Activated CD4-positive, alpha-beta T cell treated with anti-CD3 and anti-CD28 coated beads for 36 hours (primary cell): ENCODE measurements at places on chromosomes 7 and 10. TPM values are rescaled to one million over a fixed set of nuclear protein-coding genes. Genes with fewer than 3 reads are reported as not detected.

GRCh38 chr7:117963264-117964197 lies 90.3 kb upstream of the CTTNBP2 start:
- no peak for DNase-seq

- no peak for DNase-seq
Observed at GRCh38 chr7:72415586-72415985, 3.4 kb upstream of the CALN1 start.

- DNase-seq, result no peak
Observed at GRCh38 chr7:147197006-147197405, 1080.4 kb downstream of the CNTNAP2 start.

GRCh38 chr7:87552351-87552900 lies 48.3 kb downstream of the ABCB1 start:
- DNase-seq, result no peak

- no peak for DNase-seq
Observed at GRCh38 chr7:12481722-12482121, 78.1 kb upstream of the VWDE start.

DNA sequence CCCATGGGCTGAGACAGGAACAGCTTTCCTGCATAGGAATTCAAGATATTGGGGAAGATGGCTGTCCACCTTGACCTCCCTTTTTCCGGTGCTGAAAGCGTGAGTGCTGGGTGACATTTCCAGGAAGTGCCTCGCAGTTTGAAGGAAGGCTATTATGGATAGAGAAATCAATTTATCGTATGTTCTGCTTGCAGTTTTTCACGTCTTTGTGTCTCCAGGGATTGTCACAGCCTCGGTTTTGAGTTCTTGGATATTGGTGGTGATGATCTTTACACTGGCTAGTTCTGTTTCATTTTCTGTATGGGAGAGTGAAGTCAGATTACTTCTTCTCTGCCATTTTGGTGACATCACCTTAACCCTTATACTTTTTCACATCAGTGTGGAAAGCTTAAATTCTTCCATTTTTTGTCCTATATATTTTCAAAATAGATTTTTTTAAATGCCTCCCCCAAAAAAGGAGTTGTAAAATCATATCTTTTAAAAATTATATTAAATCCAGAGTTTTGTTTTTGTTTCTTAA lies 102.5 kb upstream of the APBB1IP start:
- no peak for DNase-seq

GRCh38 chr7:33841705-33842129 lies 63.6 kb upstream of the BMPER start:
- DNase-seq, result no peak

DNA sequence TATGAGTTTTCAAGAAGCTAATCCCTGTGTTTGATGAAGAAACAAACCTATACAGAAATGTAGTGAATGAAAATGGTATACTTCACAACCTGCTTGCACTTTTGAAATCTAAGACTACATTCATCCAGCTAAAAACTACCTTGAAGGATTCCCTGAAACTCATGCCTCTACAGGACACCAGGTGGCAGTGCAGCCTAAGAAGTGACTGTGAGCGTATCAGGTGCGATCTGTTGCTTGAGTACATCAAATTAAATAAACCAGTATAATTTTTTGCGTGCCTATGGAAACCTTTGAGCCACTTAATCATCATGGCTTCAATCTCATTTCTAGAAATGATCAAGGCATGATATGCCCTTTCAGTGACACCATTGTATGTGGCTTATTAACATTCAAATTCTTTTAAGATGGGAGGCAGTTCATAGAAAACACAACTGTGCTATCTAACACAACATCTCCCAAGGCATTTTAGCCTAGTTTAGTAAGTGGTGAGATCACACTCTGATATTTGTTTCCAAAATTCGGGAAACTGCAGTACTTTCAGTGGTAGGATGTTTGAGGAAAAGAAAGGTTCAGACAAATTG lies 57.4 kb downstream of the PPP1R17 start:
- peak; percentile 72 for DNase-seq

DNA sequence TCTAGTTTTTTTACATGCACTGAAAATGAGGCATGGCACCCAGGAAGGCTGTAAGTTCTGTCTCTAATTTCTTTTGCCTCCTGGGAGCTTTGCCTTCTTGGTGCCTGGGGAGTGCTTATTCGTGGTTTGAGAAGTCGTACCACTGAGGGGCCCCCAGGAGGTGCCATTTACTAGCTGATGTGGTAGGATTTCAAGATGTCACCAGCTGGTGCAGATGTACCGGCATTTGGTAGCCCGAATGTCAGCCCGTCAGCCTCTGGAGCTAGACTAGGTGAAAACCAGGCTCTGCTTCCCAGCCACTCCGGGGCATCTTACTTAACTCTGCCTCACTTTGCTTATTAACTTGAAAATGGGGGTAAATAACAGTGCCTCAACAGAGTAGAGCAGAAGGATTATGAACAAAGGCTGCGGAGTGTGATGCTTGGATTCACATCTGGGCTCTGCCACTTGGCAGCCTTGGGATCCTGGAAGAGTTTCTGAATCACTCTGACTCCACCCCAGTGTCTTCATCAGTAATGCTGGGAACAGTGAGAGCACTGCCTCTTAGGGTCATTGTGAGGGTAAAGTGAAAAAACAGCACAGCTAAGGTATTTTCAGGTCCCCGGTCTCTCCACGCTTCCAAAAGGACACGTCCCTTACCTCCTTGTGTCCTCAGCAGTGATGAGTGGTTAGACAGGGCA lies 31.4 kb upstream of the BTBD16 start:
- DNase-seq, result no peak

- DNase-seq, result no peak
Observed at GRCh38 chr10:97895915-97896314, 46.3 kb downstream of the GOLGA7B start.

GRCh38 chr10:73253225-73253555 lies 746 bp upstream of the MRPS16 start:
- no peak for DNase-seq

GRCh38 chr7:55073051-55073511 lies 54.3 kb downstream of the EGFR start:
- DNase-seq, result peak; percentile 22

GRCh38 chr10:86900955-86901354 lies 56.5 kb downstream of the MMRN2 start:
- DNase-seq, result no peak

- peak; percentile 78 for DNase-seq
Observed at GRCh38 chr7:69739190-69739589, 140.9 kb downstream of the AUTS2 start.

Gene PURB
- total RNA-seq, result 20.8 TPM

Gene GIMAP1
- 5.5 TPM for total RNA-seq

Gene PNLIPRP1
- not detected for total RNA-seq

Gene NKX1-2
- total RNA-seq, result not detected

Gene BCL7B
- total RNA-seq, result 86.5 TPM

Gene SH2B2
- 3.2 TPM for total RNA-seq
